Chondrocyte (in vitro differentiated cells): ENCODE measurements at places on chromosomes 11 and 22. TPM values are rescaled to one million over a fixed set of nuclear protein-coding genes. Genes with fewer than 3 reads are reported as not detected.
A peak's percentile ranks its signal among the peaks of the same experiment; 100 is the strongest.

CEP126 gene
- total RNA-seq, result 3.8 to 18.0 TPM (median 4.1 TPM) in 3 replicates

ATG13 gene
- 60.6 to 76.0 TPM (median 67.1 TPM) in 3 replicates for total RNA-seq

PHRF1 gene
- 24.6 to 34.1 TPM (median 25.9 TPM) in 3 replicates for total RNA-seq

CLDN5 gene
- total RNA-seq, result not detected in 3 replicates

GRCh38 chr22:48659404-48659996, 1168.2 kb downstream of the BRD1 start:
- H3K36me3 ChIP-seq, result peaks cover 3% of the 10 kb centered on the region
- H3K27ac ChIP-seq, result no peak overlapping the region
- no peak for DNase-seq
- no peaks in the 10 kb centered on the region for H3K27me3 ChIP-seq
- H3K4me3 ChIP-seq, result no peak overlapping the region
- H3K4me1 ChIP-seq, result peaks cover 8% of the 10 kb centered on the region

- no peaks in the 10 kb centered on the region for H3K36me3 ChIP-seq
- no peaks in the 10 kb centered on the region for H3K4me1 ChIP-seq
- H3K27ac ChIP-seq, result no peak overlapping the region
These were observed 8.7 kb upstream of the OR51B4 start for GRCh38 chr11:5310423-5310822.

GRCh38 chr11:27945348-27945747, 162.6 kb downstream of the KIF18A start:
- no peak overlapping the region for H3K4me3 ChIP-seq
- H3K4me1 ChIP-seq, result no peaks in the 10 kb centered on the region
- peaks cover 1% of the 10 kb centered on the region for H3K36me3 ChIP-seq
- no peak for DNase-seq
- H3K27ac ChIP-seq, result no peak overlapping the region

DNA sequence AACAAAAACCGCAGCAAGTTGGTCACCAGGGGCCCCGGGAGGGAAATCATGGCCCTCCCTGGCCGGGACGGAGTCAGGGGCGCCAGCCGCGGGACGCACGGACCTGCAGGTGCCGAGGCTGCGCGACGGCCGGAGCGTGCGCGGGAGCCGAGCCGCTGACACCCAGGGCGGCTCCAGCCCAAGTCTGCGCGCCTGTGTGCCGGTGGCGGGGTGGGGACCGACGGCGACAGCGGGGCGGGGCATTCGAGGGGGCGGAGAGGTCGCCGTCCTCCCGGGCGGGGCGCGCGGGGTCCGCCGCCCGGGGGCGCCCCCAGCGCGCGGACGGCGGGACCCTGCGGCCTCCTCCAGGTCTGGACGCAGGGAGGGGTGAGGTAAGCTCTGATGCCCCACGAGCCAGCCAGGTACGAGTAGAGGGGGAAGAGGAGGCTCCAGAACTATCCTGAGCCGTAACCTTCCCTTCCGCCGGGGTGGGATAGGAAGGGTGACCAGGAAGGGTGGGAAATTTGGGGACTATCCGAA, at the start of gene ESAM:
Gene ESAM (minus strand): TSS at position 186 of the 519 bp plus-strand sequence. CDS start 136 bp downstream, at position 50.
- H3K4me3 ChIP-seq, result peak within 1 kb of the TSS; percentile 88
- peaks cover 9% of the 10 kb centered on the region for H3K36me3 ChIP-seq
- H3K27me3 ChIP-seq, result peaks cover 9% of the 10 kb centered on the region
- peaks cover 29% of the 10 kb centered on the region for H3K4me1 ChIP-seq

GRCh38 chr11:120756931-120757330, 245.4 kb downstream of the GRIK4 start:
- H3K27me3 ChIP-seq, result peaks cover 9% of the 10 kb centered on the region
- no peak overlapping the region for H3K27ac ChIP-seq
- no peaks in the 10 kb centered on the region for H3K4me1 ChIP-seq
- no peak overlapping the region for H3K4me3 ChIP-seq

GRCh38 chr11:46290598-46291309, 13.3 kb downstream of the CREB3L1 start:
- H3K36me3 ChIP-seq, result peaks cover 3% of the 10 kb centered on the region
- H3K4me3 ChIP-seq, result no peak overlapping the region
- DNase-seq, result peak; percentile 97
- H3K27ac ChIP-seq, result peak overlapping the region; percentile 89

DNA sequence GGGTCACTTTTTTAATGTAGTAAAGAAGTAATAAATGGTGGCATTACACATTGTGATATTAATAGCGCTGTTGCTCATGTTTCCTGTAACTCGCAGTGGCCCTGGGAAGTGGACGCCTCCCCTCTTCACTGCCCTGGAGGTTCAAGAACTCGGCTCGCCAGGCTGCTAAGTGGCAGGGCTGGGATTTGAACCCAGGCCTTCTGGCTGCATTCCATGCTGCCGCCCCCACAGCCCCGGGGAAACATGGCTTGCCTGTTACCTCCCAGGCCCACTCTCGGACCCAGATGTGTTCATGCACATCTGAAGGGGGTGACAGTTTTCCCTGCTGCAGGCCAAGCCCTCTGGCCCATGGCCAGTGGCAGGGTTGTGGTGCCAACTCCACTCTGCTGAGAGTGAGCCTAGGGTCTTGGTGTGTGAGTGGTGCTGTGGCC, 25.0 kb upstream of the MGAT3 start:
- peaks cover 54% of the 10 kb centered on the region for H3K4me1 ChIP-seq
- peak overlapping the region; percentile 97 for H3K27ac ChIP-seq
- peak; percentile 84 for DNase-seq
- peak overlapping the region; percentile 22 for H3K4me3 ChIP-seq
- peaks cover 2% of the 10 kb centered on the region for H3K36me3 ChIP-seq

GRCh38 chr11:111540114-111540936, at the start of gene LAYN:
Gene LAYN, plus strand, starts transcription at chr11:111540720. Its CDS starts 124 bp downstream, at chr11:111540844.
- H3K36me3 ChIP-seq, result peaks cover 3% of the 10 kb centered on the region
- no peak for DNase-seq
- H3K4me3 ChIP-seq, result peak within 1 kb of the TSS; percentile 72
- H3K27ac ChIP-seq, result peak within 1 kb of the TSS; percentile 82

- no peak overlapping the region for H3K27ac ChIP-seq
- H3K36me3 ChIP-seq, result no peaks in the 10 kb centered on the region
- H3K4me3 ChIP-seq, result no peak overlapping the region
- no peaks in the 10 kb centered on the region for H3K27me3 ChIP-seq
- DNase-seq, result no peak
- H3K4me1 ChIP-seq, result peaks cover 5% of the 10 kb centered on the region
These were observed 866.8 kb upstream of the TENM4 start for GRCh38 chr11:80307676-80308075.

- no peak for DNase-seq
- H3K27ac ChIP-seq, result no peak overlapping the region
- H3K27me3 ChIP-seq, result no peaks in the 10 kb centered on the region
- no peaks in the 10 kb centered on the region for H3K36me3 ChIP-seq
- no peak overlapping the region for H3K4me3 ChIP-seq
These were observed 5.5 kb downstream of the TTC28 start for GRCh38 chr22:28674121-28674563.

- peaks cover 8% of the 10 kb centered on the region for H3K4me1 ChIP-seq
- H3K4me3 ChIP-seq, result no peak overlapping the region
- DNase-seq, result no peak
- peaks cover 3% of the 10 kb centered on the region for H3K36me3 ChIP-seq
- no peak overlapping the region for H3K27ac ChIP-seq
These were observed 88.7 kb downstream of the USP35 start for GRCh38 chr11:78277314-78277994.
